NCI-H446 (cell line): ENCODE measurements at places on chromosomes 3 and 15.

DNA sequence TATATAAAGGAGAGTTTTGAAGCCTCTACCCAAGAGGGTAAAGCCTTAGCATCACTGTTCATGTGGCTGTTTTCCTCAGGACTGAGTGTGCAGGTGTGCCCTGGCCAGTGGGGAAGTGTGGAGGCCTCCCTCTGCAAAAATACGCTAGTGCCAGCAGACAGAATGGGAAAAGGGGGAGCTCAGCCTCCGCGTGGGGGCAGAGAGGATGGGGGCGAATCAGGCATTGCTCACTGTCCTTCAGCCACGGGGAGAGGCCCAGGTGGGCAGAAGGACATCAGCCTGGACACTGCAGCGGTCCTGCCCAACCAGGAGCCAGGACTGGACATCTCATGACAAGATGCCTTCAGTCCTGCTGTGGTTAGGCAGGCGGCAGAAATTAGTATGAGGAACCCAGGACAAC is 10.1 kb downstream of the LTF start:
- no peak for DNase-seq

DNA sequence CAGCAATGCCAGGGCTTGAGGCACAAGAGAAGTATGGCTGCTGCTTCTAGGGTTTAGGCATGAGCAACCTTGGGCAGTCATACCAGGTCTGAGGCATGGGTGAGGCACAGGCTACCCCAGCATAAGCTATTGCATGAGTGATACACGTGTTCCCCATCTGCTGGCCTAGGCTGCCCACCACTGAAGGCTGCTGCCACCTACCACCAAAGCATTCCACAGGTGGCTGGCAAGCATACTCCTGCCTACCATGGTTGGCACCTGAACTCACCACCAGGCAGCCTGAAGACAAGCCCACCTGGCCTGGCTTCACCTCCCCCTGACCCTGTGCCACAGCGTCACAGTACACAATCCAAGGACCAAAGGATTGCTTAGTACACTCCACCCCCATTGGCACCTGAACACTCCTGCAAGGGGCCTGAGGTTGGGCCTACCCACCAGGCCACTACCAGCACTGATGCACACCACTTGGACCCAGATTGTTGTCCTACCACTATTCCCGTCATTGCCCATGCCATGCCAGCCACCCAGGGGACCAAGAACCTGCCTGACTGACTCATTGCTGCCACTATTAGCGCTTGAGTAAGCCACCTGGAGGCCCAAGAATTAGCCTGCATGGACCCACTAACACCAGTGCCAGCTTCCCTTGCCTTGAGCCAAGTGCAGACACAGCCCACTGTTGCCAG is 115.7 kb downstream of the STT3B start:
- no peak for DNase-seq

DNA sequence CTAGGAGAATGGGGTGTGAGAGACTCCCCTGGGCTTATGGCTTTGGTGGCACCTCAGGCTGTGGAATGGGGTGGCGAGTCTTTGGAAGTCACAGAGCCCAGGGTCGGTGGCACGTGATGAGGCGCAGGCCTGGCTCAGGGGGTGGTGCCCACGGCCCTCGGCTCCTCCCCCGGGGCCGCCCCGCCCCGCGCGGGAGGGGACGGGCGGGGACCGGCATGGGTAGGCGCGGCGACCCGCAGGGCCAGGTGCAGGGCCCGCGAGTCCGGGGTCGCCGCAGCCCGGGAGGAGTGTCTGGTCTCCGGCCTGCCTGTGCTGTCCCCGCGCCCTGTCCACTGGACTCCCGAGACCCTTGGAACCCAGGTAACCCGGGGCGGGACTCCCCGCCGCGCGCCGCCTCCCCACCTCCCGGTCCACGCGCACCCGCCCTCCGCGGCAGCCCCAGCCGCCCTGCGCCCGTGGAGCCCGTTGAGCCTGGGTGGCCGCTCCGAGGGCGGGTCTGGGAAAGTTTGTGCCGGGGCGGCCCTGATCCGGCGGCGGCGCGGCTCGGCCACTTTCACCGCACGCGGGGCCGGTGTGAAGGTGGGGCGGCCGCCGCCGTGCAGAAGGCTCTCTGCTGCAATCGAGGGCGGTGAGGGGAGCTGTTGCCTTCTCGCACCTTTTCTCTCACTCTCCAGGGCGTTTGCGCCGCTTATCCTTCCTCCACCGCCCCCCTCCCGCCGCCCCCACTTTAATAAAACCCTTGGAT is at the start of gene PAQR5:
Gene PAQR5, plus strand, starts transcription at position 216 of the 745 bp plus-strand sequence. CDS start 61,169 bp downstream, outside the sequence.
- no peak for DNase-seq

GRCh38 chr3:176663837-176664831 is 533.1 kb downstream of the TBL1XR1 start:
- DNase-seq: peak; percentile 66

DNA sequence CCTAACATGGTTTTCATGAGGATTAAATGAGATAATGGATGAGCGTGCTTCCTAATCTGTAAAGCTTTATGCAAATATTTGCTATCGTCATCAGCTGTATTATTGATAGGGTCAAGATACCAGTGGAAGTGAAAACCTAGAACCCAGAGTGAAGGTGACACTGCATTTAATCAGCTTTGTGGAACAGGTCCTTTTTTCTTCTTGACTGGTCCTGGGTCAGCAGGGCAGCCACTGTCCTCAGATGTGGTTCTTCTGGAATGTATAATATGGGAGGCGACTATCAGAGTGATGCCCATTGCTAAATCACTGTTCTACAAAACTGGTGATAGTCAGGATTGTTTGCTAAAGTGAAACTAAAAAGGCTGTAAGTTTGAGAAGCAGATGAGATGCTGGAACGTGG is 41.4 kb downstream of the SORD start:
- DNase-seq: no peak

GRCh38 chr3:152383136-152383606 is 114.4 kb downstream of the MBNL1 start:
- no peak for DNase-seq

- DNase-seq: no peak
These were observed 528.2 kb downstream of the ZIC1 start for GRCh38 chr3:147937341-147937740.

DNA sequence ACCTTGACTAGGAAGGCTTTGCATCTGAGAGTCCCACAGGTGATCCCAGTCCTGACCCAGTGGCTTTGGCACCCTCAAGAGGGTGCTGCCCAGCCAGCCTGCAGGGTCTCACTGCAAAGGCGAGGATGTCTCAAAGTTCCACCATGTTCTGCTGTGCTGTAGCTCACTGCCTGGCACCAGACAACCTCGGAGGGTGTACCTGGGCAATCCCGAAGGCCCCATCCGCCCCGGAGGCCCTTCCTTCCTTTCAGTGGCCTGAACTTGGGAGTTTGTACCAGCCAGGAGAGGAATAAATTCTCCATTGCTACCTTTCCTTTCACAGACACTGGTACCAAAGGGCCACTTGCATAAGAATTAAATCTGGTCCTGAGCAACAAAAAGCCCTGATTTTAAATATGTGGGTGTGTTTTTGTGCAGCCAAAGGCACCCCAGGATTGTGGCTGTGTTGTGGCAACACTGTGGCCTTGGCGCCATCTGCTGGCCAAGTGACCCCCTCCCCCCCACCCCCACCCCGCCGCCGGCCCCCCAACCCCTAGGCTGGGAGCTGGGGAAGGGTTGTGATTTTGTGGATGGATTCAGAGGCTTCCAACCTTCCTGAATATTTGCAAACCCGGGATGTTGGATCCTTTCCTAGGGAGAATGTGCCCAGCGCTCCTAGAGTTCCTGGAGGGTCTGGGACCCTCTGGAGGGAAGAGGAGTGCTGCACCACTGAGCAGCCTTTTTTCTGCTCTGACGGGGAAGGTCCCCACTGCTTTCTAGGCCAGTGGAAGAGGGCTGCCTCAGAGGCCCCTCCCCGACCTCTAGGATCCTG is 9.7 kb upstream of the PTPN23 start:
- DNase-seq: no peak

- no peak for DNase-seq
These were observed 92.7 kb downstream of the SEC22A start for GRCh38 chr3:123294296-123294938.

GRCh38 chr3:128730471-128730870 is 4.5 kb downstream of the RAB7A start:
- no peak for DNase-seq

GRCh38 chr3:115169808-115170207 is 22.7 kb upstream of the ZBTB20 start:
- peak; percentile 42 for DNase-seq

- no peak for DNase-seq
These were observed 102.1 kb downstream of the DUT start for GRCh38 chr15:48433226-48433886.

DNA sequence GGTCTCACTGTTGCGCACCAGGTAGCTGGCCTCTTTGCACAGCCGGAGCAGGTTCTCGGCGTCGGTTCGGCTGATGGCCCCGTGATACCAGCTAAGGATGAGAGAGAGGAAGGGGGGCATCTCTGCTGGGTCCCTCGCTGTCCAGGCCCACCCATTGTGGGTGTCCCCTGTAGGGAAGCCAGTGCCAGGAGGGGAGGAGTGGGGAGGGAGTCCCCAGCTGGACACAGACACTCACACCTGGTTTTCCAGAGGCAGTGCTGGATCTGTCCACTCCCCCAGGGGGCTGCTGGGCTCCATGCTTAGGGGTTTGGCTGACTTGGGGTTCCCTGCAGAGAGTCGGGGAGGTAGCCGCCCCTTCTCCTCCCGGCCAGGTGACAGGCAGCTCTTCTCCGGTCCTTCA is 15.9 kb downstream of the SHF start:
- DNase-seq: no peak

GRCh38 chr3:141091426-141091825 is 40.3 kb downstream of the SPSB4 start:
- no peak for DNase-seq

DNA sequence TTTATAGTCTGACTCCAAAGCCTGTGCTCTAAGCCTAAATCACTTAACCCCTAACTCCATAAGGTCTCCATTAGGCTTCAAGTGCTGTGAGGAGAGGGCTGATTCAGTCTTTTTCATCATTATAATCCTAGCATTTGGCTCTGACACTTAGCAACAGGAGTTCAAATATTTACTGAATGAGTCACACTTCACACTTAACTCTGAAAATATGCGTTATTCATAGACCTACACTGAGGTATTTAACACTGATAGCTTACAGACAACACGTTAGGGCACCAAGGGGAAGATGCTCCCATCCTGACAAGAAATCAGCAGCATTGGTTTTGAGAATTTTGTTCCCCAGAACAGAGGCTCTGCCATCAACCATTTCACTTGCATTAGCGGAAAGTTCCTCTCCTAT is 53.5 kb downstream of the MSL2 start:
- DNase-seq: peak; percentile 1

DNA sequence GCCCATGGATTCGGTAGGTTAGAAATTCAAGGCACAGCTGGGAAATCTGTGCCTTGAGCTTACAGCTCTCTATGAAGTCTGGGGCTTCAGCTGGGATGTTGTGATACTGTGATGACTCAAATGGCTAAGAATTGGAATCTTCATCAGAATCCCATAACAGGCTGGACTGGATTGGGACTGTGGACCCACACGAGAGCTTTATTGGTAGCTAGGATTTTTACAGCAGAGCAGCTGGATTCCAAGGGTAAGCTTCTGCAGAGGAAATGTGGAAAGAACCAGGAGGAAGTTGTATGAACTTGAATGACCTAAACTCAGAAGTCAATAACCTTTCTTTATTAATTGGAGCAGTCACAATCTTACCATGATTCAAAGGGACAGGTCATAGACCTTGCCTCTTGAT is 1187.1 kb downstream of the ROBO1 start:
- no peak for DNase-seq

GRCh38 chr3:172687501-172687900 is 23.4 kb downstream of the NCEH1 start:
- DNase-seq: no peak

GRCh38 chr15:69067296-69067695 is 52.8 kb downstream of the NOX5 start:
- peak; percentile 68 for DNase-seq

DNA sequence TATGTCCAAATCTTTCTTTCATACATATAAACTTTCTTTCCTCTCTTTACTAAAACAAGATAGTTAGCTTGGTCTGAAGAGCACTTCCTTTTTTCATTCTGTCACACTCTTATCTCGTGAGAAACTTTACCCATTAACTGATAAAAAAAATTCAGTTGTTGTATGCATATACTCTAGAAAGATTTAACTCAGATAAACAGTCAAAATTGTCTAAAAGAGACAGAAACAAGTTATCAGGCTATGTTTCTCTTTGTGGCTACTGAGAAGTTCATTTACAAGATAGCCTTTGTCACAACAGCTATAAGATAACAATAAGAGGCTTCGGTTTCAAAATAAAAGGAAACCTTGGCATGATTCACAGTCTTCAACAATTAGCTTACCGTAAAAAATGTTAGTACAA is 235.7 kb upstream of the ATP10A start:
- DNase-seq: no peak

DNA sequence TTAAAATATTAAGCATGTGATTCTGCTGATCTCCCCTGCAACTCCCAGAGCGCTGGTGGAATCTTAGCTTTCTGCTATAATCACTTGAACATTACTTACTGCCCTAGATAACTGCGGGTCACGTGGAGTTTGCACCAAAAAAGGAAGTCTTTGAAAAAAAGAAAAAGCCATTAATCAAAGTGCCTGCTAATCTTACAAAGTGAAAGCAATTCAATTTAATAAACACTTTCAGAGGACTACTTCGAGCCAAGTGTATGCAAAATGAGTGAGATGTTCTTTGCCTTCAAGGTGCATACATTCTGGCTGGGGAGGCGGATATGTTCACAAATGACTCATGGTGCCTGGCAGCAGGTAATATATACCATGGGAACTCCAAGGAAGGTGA is 109.9 kb upstream of the GAP43 start:
- no peak for DNase-seq

- no peak for DNase-seq
These were observed 3.0 kb upstream of the LPP start for GRCh38 chr3:188150982-188151381.

GRCh38 chr15:41659190-41659589 is 1.0 kb upstream of the MGA start:
- DNase-seq: no peak

- DNase-seq: no peak
These were observed 4.5 kb downstream of the AMIGO3 start for GRCh38 chr3:49714728-49715550.
